ENCODE measurements at places on chromosomes 13 and 19.

DNA sequence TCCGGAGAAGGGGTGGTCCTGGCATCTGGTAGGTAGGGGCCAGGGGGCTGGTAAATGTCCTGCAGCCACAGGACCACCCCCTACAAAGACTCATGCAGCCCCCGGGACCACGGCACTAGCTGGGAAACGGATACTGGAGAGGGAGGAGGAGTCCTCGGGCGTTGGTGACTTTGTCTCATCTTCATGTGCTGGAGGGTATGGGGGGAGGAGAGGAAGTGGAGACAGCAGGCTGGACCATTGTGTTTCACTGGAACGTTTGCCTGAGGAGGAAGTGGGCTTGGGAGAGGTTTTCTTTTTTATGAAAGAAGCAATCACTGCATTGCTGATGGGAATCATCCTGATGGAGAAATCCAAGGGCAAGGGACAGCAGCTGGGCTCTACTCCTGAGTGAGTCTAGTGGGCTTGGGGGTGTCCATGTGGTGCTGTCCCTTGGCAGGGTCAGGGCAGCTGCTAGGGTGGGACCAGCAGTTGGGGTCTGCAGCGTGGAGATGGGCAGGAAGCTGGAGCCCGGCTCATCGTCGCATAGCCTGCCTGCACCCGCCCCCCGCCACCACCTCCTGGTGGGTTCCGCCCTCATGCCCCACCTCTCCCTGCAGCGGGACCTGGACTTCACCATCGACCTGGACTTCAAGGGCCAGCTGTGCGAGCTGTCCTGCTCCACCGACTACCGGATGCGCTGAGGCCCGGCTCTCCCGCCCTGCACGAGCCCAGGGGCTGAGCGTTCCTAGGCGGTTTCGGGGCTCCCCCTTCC lies 1.7 kb upstream of the ADM5 start:
- no peak for DNase-seq

- DNase-seq = no peak
Observed at GRCh38 chr13:99830931-99831330, 140.6 kb downstream of the ZIC5 start.

DNA sequence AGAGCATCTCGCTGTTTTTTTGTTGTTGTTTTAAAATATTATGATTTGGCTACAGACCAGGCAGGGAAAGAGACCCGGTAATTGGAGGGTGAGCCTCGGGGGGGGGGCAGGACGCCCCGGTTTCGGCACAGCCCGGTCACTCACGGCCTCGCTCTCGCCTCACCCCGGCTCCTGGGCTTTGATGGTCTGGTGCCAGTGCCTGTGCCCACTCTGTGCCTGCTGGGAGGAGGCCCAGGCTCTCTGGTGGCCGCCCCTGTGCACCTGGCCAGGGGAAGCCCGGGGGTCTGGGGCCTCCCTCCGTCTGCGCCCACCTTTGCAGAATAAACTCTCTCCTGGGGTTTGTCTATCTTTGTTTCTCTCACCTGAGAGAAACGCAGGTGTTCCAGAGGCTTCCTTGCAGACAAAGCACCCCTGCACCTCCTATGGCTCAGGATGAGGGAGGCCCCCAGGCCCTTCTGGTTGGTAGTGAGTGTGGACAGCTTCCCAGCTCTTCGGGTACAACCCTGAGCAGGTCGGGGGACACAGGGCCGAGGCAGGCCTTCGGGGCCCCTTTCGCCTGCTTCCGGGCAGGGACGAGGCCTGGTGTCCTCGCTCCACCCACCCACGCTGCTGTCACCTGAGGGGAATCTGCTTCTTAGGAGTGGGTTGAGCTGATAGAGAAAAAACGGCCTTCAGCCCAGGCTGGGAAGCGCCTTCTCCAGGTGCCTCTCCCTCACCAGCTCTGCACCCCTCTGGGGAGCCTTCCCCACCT lies 183.3 kb downstream of the KDM4B start:
- DNase-seq = no peak

GRCh38 chr13:79360095-79360494 lies 46.0 kb downstream of the RBM26 start:
- DNase-seq = no peak

DNA sequence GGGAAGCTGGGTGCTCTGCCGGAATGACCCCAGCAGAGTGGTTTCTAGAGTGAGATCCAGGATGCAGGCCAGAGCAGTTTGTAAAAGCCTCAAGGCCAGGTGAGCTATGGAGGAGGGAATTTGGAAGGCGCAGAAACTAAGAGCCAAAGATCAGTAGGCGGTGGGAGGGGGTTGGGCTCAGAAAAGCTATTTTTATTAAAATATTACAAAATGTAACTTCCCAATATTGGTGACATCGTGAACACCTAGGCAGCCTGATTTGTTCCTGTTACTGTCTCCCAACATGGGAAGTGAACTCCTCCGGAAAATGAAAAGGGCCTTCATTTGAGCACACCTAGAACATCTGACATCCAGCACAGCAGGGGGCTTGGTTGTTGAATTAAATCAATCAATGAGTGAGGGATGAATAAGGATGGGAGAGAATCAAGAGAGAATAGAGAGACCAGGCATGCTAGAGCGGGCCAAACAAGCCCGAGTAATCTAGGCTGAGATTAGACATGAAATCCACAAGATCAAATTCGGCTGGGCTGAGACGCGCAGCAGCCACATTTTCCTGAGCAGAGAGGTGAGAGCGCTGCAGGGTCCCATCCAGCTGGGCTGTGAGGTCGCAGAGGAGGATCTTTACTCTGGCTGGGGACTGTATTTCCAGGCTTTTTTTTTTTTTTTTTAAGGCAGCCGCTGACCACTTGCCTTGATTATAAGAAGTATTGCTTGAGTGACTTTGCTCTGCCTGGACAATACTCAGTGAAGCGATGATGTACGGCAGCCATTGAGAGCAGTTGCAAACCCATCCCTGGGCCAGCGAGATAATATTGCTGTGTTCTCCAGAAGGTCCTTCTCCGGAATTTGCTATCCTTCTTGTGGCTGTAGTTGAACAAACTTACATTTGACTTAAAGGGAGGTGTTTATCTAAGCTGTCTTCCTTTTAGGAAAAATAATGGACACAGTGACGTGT lies 178.0 kb upstream of the KL start:
- no peak for DNase-seq

DNA sequence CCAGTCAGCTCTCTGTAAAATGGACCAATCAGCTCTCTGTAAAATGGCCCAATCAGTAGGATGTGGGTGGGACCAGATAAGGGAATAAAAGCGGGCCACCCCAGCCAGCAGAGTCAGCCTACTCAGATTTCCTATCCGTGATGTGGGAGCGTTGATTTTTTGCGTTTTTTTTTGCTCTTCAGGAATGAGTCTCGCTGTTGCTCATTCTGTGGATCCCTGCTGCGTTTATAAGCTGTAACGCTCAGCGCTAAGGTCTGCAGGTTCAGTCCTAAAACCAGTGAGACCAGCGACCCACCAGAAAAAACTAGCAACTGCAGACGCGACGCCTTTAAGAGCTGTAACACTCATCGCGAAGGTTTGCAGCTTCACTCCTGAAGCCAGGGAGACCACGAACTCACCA lies 435.7 kb downstream of the SLITRK6 start:
- DNase-seq = no peak

- DNase-seq = no peak
Observed at GRCh38 chr13:95800436-95800835, 123.5 kb downstream of the DNAJC3 start.

GRCh38 chr19:11767633-11768133 lies 883 bp downstream of the ZNF441 start:
- no peak for DNase-seq

DNA sequence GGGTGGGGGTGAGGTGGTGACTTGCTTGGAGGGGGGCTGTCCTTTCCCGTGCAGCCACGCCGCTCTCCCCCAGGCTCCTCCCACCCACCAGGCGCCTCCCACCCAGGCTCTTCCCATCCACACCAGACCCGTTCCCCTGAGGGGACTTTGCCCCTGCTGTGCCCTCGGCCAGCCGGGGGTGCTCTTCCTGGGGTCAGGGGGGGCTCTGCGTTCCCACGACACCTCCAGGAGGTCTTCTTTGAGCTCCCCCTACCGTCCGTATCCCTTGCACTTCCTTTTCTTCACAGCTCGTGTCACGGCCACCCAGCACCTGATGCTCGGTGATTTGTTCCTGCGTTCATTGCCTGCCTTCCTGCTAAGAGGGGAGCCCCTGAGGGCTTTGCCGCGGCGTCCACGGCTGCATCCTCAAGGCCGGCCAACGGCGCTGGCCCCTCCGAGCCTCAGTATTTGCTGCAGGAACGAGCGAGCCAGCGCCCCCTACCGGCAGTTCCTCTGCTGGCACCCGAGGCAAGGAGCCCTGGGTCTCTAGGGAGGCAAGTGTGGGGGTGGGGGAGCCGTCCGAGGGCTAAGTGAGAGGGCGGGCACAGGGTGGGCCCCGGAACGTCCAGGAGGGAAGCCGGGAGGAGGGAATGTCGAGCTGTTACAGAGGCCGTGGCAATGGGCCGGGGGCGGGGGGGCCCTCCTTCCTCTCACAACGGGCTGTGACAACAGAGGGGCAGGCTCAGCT lies 11.8 kb downstream of the LRRC4B start:
- peak; percentile 3 for DNase-seq

DNA sequence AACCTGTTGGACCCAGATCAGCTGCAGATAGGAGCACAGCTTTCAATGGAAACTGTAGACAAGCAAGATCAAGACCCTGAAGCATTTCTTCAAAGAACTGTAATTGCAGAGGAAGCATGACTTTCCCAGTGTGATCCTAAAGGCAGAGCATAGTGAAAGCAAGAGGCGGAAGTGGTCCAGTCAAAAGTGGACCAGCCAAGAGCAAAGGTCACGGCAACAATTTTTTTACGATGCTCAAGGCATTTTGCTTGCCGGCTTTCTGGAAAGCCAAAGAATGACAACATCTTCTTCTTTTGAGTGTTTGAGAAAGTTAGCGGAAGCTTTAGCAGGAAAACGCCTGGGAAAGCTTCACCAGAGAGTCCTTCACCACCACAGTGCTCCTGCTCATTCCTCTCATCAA lies 111.6 kb downstream of the RNF17 start:
- DNase-seq = no peak

GRCh38 chr13:55664178-55664577 lies 1476.5 kb upstream of the PRR20A start:
- DNase-seq = no peak

DNA sequence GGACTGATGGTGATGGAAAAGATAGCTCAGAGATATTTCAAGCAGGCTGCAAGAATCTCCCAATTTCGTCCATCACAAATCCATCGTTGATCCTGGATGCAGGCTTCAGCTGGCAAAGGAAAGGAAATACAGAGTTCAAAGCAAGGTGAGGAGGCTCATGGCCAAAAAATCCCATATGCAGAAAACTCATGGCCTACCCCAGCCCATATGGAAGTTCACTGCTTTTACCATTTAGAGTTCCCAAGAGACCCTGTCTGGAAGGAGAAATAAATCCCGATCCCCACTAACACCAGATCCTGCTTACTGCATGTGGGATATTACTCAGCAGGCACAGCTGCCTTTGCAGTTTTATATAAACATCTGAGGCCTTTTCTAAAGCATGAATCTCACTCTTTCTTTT lies 412.9 kb upstream of the SPRY2 start:
- DNase-seq = no peak

- no peak for DNase-seq
Observed at GRCh38 chr19:18745012-18745735, 45.9 kb downstream of the COMP start.

DNA sequence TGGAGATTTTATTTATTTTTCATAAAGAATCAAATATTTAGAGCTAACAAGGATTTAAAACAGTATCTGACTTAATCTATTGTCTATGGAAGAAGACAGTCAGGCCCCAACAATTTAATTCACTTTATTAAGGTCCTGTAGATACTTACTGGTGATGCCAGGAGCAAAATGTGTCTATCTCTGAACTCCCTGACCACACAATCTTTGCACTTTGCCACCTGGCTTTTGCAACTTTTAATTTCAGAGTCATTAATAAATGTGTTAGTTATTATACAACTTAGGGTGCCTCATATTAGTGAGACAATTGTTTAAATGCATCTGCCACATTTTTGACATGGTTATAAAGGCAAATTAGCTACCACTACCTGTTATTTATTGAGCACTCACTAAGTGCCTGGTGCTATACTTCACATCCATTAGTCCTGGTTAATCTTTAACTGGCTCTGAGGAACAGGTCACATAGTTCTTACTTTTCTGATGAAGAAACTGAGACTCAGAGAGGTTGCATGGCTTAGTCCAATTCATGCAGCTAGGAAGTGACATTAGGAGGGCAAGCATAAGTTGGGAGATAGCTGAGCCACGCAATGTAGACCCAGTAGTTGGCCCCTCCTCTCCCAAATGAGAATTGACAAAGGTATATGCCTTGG lies 297.9 kb downstream of the DCT start:
- DNase-seq = no peak

GRCh38 chr13:87274209-87274819 lies 396.9 kb upstream of the SLITRK5 start:
- no peak for DNase-seq

- DNase-seq = no peak
Observed at GRCh38 chr13:78649997-78650716, 8.8 kb downstream of the OBI1 start.

GRCh38 chr13:37473035-37473434 lies 125.5 kb downstream of the POSTN start:
- DNase-seq = no peak

- DNase-seq = no peak
Observed at GRCh38 chr19:55165952-55166529, 372 bp downstream of the DNAAF3 start.

DNA sequence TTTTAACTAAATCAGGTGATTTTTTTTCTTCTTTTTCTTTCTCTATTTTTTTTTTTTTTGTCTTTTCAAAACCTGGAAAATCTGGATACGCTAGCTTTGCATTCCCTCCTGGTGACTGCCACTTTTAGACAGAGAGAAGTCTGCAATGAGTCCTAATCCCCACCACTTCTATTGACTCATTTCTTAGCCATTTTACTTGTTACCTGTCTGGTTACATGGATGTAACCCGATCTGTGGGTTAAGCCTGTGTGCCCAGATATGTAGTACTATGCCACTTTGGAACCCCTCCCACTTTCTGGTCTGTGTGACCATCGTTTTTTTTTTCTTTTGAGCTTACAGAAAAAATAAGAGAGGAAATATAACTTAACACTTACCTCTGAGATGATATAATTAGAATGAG lies 817.8 kb upstream of the PCDH9 start:
- no peak for DNase-seq

DNA sequence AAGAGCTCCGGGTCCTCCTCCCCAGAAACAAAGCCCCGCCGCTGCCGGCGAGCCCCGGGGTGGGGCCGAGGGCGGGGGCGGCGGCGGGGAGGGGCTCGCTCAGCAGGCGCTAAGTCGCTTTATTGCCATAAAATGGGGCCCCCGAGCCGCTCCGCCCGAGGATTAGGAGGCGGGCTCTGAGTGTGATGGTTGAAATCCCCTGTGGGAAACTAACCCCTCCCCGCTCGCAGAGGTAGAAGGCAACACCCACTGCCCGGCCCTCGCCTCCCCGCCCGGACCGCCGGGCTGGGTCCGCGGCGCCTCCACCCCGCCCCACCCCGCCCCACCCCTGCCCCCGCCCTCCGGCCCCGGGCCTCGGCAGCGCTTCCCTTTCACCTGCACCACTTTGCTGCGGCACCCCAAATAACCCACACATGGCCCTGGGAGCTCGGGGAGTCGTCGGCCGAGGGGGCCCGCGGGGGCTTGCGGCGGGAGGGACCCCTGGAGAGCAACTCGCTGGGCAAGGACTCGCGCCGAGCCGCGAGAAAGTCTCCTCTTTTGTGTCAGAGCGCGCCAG lies at the start of gene KLF12:
KLF12 (minus strand) TSS at position 184 of the 556 bp plus-strand sequence.
- DNase-seq = peak; percentile 67

- no peak for DNase-seq
Observed at GRCh38 chr13:94636942-94637578, 35.4 kb downstream of the GPR180 start.

Measured in AG04449 (cell line).